T-helper 2 cell (primary cell): ENCODE measurements at places on chromosomes 7 and 10.

DNA sequence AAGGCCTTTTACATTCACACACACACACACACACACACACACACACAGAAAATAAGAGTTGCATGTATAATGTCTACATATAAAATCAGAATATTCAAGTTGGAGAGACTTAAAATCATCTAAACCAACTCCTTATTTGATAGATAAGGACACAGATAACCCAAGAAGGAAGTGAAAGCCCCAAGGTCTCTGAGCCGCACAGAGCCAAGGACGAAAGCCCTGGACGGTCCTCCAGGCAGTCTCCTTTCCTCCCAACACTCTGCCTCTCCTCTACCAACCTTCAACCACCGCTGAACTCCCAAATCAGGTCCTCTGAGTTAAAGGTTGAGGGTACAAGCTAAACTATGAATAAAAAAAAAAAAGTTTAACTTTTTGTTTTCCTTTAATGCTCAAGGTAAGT is 28.2 kb downstream of the UBE2H start:
- no peak for DNase-seq

DNA sequence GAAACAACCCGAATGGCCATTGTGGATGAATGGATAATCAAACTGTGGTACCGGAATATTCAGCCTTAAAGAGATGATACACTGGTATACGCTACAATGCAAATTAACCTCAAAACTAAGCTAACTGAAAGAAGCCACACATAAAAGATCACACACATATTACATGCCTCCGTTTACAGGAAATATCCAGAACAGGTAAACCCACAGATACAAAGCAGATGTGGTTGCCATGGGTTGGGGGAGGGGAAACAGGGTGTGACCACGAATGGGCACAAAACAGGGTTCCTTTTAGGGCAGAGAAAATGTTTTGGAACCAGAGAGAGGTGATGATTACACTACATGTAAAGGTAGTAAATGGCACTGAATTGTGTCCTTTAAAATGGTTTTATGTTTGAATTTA is 16.6 kb downstream of the ESYT2 start:
- peak; percentile 90 for DNase-seq

GRCh38 chr7:86928308-86928707 is 131.1 kb downstream of the ELAPOR2 start:
- no peak for DNase-seq

DNA sequence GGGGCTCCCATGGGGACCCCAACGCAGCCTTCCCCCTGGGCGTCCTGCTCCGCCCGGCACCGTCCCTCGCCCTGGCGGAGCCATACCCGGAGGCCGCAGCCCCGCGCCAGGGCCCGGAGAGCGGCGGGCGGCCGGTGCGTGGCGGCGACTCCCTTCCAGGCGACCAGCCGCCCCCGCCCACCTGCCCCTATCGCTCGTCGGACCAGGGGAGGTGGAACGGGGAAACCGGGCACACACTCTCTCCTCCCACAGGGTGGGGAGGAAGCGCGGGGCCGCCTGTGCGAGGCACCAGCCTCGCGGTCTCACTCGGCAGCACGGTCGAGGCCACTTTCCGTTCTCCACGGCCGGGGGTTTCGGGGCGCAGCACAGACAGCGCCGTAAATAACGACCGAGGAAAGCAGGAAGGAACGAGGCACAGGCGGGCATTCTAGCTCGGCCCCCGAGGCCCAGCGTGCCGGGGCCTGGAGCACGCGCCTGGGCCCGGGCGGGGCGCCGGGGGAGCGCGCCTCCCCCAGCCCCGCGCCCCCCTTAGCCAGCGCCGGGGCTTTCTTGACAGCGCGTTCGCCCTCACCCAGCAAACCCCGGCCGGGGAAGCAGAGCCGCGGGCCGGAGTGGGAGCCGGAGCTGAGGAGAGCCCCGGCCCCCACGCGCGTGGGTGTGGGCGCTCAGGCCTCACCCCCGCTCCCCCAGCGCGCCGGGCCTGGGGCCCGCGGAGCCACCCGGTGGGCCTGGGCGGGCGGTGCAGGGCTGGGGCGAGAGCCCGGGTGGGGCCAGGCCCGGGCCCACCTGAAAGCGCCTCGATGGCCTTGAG is 936 bp downstream of the IGF2BP3 start:
- no peak for DNase-seq

DNA sequence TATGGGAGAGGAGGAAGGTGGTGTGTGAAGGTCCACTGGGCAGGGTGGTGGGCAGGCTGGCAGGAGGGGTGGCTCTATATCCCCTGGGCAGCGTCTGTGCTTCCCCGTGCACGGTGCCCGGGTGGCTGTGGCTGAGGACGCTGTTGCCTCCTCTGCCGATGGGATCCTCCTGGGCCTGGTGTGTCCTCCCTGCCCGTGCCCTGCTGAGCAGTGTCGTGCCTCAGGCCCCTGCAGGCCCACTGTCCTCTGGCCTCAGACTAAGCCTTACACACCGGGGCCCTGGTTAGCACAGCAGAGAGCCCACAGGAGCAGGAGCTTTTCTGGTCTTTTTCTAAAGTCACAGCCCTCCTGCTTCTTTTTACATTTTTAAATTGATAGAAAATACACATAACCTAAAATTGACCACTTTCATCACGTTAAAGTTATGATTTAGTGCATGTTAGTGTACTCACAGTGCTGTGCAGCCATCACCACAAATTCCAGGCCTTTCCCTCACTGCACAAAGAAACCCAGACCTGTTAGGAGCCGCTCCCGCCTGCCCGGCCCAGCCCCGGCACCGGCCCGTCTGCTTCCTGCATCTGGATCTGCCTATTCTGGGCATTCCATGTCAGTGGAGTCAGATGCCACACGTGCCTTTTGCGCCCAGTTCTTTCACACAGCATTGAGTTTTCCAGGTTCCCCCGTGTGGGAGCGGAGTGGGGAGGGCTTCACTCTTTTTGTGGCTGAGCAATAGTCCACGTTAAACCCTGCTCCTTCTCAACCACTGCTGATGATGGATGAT is 19.4 kb downstream of the PFKFB3 start:
- no peak for DNase-seq

DNA sequence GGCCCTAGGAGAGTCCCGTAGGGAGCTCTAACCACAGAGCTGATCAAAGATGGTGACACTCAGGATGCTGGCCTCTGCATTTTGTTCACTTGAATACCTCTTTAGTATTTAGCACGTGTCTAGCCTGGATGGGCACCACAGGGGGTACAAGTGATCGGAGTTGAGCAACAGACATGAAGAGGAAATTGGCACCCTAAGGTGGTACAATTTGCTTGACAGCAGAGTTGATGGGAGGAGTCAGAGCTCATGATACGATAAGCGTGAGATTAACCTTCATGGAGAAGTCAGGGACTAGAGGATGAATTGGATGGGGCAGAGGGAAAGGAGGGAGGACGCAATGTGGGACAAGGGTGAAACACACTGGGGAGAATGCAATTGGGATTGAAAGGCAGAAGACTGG is 9.9 kb upstream of the ZNF212 start:
- DNase-seq = no peak

DNA sequence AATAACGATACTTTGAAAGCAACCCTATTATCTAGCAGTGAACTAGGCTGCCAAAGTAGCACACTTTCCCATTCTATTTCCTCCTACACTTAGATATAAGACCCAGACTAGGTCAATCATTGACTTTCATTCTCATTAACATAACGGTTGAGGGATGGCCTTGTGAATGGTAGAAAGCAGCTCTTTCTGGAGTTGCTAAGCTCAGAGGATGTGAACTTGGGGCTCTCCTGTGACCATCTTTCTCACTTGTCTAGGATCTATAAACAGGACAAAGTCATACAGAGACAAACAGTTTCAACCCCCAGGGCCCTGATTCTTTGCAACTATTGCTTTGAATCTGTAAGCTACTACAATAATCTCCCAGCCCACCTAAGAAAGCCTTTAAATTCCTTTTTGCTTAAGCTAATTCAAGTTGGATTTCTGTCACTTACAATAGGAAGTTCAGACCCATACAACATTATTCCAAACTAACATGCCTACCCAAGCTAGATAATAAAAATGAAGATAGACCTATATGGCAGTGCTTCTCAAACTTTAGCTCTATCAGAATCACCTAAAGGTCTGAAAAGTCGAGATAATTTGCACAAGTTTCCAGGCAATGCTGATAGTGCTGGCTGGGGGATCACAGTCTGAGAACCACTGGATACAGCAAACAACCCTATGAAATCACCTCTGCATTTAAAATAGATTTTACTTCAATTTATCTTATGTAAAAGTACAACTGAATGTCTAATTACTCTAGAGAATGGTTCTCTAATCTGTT is 16.7 kb downstream of the P4HA1 start:
- no peak for DNase-seq

DNA sequence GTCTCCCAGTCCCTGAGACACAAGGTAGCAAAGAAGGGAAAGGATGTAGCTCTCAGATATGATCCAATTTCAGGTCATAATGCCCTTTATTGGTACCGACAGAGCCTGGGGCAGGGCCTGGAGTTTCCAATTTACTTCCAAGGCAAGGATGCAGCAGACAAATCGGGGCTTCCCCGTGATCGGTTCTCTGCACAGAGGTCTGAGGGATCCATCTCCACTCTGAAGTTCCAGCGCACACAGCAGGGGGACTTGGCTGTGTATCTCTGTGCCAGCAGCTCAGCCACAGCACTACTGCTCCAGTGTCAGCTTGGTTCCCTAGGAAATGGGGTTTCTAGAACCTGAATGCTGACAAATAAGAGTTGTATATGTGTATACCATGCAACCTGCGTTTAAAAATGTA is 74.6 kb upstream of the PRSS58 start:
- no peak for DNase-seq

GRCh38 chr10:17756557-17757217 is 4.7 kb downstream of the TMEM236 start:
- DNase-seq = no peak

DNA sequence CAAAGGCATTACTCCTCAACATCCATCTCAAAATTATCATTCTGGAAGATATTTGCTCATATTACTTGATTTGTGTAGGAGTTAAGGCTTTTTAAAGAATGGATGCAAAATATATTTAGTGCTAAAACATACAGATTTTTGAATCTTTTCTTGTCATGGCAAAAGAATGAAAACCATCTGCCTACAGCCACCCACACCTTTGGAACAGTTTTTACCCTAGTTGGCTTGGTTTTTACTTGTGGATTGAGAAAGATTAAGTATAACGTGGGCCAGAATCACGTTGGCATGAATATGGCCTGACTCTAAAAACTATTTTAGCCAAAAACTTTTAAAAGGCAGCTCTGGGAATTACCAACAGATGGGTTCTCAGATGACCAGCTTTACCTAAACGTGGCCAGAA is 128.2 kb downstream of the SPAG6 start:
- DNase-seq = no peak

DNA sequence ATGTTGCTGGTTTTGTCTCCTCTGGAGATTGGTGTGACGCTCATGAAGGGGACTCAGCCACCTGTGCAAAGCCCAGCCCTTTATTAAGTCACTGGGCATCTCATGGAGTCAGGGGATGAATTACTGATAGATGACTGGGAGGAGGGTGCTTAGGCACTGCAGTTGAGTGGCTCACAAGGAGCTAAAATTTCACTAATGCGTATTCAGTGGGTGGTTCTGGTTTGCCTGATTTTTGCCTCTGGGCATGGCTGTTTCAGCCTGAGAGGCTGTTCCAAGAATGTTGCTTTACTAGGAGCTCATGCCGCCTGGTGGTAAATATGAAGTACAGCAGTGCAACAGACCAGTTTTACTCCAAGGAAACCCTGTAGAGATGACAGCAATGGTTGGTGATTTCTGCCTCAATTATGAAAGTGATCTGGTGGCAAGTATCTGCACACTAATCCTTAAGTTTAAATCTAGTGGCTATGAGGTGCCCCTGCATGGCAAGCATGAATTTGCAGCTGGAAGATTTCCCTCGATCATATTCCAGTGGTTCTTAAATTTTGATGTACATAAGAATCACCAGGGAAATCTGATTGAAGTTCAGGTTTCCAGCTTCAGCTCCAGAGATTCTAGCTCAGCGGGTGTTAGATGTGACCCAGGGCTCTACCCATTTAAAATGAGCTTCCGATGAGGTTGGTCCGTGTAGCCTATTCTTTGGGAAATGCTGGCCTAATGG is 19.9 kb downstream of the ACTA2 start:
- peak; percentile 12 for DNase-seq

DNA sequence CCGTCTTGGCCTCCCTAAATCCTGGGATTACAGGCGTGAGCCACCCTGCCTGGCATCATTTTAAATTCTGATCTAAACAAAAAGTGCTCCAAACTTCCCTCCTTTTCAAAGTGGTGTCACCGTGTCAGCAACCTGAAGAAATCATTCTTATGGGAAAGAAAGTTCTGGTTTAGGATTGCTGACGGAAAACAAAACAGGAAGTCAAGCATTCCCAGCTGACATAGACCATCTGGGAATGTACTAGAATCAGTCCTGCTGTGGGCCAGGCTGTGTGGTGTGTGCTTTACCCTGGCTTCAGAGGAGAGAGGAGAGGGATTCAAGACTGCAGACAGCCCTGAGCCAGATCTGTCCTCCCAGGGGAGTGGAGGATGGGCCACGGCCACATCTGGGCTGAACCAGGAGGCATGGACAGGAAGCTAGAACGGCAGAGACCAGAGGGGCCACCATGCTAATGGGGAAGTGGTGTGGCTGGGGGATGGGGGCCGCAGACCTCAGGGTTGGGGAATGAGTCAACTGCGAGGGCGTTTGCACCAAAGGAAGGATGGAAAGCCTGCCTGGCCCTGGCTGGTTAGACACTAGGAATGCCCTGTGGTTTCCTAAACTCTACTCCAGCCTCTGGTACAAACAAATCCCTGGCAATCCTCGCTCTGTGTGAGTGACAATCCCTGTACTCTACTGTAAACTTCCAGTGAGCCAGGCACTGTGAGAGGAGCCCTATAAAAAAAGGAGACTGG is 16.7 kb upstream of the CLIP2 start:
- peak; percentile 44 for DNase-seq

GRCh38 chr7:135349746-135350145 is 116.1 kb downstream of the STRA8 start:
- no peak for DNase-seq

GRCh38 chr7:104973227-104973626 is 40.8 kb upstream of the KMT2E start:
- no peak for DNase-seq

DNA sequence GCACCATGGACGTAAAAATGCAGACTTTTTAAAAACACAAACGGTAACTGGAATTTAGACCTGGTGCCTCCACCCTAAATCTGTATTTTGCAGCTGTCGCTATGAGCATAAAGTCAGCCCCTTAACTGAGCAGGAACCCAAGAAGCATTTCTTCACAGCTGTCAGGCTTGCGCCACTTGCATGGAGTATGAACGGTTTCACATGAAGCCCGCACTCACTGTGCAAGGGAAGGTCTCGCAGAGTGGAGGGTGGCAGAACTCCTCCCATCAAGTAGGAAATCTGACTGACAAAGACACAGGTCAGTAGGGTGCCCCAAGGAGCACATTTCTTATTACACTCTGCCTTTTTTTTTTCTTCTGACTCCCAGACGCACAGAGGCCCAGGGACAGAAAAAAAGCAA is 58.5 kb downstream of the ELMO1 start:
- no peak for DNase-seq

- DNase-seq = no peak
These were observed 45.1 kb upstream of the PRKG1 start for GRCh38 chr10:51029172-51029641.

GRCh38 chr7:96236198-96237039 is 85.5 kb downstream of the SLC25A13 start:
- DNase-seq = no peak
